DMS79 (cell line): ENCODE measurements at places on chromosomes 5 and 9.

GRCh38 chr5:120599576-120599975 lies 135.5 kb downstream of the PRR16 start:
- no peak for DNase-seq

GRCh38 chr5:67577424-67577823 lies 380.8 kb upstream of the CD180 start:
- DNase-seq = peak; percentile 70

GRCh38 chr5:86979811-86980411 lies 287.8 kb upstream of the RASA1 start:
- no peak for DNase-seq

DNA sequence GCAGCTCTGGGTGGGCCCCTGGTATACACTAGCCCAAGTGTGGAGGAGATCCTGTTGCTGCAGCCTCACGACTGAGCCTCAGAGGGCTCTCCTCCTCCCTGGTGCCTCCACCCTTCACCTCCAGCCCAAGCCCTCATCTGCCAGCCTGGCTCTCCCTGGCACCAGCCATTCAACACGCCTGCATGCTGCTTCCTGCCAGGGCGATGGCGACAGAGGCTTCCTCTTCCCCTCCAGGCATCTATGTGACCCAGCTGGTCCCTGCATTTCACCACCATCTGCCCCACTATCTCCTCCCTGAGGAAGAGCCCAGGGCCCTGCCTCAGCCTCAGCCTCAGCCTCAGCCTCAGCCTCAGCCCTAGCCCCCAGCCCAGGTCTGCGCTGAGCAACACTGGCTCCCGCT lies 54.8 kb upstream of the ANGPTL2 start:
- no peak for DNase-seq

DNA sequence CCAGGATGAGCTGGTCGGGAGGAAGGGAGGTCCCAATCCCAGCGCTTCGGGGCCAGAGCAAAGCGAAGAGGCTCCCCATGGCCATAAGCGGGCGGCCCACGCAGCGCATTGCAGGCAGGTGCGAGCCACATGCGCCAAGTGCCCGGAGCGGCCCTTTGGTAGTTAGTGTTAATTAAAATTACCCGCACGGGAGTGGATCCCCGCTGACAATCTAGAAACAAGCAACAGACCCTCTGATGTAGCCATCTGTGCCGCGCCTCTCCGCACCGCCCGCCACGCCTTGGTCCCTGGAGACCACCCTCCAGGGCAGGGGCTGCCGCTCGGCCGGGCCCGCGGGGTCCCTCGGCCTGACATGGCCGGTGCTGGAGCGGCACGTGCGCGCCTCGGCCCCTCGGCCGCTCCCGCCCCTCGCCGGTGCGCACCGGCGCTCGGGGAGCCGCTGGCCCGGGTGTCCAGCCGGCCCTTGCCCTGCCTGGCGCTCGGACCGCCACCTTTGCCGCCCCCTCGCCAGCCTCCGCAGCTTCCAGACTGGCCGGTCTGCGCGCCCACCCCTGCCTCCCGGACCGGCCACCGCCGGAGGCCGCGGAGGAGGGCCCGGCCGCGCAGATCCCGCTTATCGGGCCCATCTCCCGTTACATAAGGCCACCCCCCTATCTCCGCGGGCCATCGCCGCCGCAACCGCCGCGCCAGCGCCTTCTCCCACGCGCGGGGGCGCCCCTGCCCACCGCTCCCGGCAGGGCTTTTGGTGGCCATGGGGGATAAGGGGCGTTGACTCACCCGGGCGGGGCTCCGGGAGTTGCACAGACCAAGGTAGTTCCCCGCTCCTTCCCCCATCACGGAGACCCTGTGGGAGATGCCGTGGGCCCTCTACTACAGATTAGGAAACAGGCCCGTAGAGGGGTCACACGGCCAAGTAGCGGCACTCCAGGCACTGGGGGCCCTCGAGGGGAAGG lies 1.9 kb upstream of the IL13 start:
- no peak for DNase-seq

GRCh38 chr5:176734756-176735342 lies 75.5 kb upstream of the UNC5A start:
- DNase-seq = no peak

DNA sequence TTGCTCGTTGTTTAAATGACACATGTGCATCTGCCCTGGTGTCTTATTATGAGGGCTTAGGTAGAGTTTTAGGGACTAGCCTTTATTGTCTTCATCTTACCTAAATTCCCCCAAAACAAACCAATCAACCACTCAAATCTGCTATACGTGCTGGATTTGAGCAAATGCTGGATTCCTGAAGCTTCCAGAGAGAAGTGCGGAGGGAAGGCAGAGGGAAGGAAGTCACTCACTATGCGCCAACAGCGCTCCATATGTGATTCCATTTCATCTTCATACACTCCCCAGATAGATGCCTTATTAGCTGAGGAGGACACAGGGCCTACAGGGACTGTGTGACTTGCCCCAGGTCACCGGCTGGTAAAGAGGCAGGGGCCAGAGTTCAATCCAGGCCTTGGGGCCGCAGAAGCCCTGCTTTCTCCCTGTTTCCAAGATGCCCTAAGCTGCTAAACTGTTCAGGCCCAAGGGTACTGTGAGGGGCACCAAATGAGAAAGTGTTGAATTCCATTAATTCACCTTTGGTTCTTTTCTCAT lies 63.5 kb downstream of the OTULIN start:
- no peak for DNase-seq

DNA sequence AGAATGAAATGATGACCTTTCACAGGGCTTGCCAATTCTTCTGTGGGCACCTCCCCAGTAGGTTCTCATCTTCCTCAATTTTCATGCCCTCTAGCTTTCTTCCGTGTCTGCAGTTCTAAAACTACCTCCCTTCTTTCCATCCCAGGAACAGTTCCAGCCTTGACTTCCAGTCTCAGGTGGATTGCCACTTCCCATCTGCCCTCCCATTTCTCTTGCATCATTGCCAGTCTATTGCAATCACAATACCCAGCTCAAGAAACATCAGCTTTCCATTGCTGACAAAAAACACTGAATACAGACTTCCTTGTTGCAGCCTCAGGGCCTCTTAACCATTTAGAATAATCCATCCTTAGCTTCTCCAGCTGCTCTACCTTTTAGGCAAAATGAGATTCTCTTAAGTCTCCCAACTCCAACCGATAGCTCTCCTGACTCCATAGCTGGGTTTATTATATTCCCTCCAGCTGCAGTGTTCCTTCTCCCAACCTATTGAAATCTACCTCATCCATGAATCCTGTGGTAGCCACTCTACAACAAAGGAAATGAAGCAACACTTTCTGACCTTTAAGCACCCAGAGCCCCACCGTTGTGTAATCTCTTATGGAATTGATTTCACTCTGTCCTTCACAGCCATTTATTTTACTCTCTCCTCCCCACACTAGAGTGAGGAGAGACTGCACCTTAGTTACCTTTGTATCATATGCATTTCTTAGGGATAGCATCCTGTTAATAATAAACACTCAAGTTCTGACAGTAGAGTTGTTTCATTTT lies 75.6 kb upstream of the PCA3 start:
- peak; percentile 37 for DNase-seq

- no peak for DNase-seq
Measured at GRCh38 chr9:93116072-93116961, 17.7 kb downstream of the NINJ1 start.

DNA sequence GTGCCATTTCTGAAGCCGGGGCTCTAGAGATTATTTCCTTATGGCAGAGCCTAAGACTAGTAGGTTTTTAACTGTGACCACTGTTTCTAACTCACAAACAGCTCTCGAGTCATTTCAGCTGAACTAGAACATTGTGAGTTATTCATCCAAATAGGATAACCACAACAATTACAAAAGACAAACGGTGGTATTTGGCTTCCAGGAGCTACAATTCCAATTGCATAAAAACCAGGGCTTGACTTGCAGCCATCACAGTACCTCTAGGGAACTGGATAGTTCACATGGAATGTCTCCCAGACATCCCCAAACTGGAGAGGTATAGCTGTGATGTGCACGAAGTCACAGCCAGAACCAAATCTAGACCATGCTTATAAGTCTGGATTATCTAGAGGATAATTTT lies 224.8 kb downstream of the FAM114A2 start:
- DNase-seq = no peak

DNA sequence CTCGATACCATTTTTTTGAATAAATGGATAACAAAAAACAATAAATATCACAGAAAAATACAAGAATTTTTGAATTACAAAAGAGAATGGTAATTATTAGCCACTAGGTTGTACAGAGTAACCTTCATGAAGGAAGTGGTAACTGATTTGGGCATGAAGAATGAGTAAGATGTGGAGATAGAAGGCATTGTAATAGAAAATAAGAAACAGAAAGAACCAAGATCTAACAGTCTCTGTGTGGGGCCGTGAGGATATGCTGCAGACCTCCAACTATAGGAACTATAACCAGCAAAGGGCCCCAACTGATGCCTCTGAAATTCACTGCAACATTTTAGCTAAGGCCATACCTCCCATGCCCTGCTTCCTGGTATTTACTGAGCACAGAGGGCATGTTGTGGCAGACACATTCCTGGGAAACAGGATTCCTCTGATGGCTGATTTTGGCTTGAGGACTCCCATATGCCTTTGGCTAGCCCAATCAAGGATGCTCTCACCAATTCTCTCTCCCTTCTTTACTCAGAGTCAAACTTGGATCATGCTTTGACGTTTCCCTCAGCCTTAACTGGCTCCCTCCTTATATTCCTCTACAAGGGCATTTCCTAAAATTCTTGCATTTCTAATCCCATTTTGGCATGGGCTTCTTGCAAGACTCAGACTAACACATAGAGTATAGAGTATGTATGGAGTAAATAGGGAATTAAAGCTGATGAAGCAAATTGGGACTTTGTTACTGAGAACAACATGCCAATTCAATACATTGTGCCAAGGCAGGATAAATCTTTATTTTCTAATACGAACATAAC lies 208.9 kb downstream of the PDE4D start:
- no peak for DNase-seq

DNA sequence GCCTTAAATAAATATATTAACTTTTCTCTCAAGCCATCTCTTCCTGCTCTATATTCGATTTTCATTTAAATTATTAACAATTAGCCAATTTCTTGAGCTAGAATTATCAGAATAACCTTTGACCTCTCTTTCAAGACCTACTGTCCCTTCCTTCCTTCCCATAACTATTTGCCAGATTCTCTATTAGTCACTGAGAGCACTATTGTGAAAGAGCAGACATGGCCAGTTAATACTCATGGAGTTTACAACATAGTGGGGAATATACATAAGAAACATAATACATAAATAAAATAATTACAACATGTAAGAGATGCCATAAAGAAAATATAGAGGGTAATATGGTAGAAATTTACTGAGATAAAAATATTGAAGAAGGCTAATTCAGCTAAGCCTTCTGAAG lies 72.1 kb upstream of the CHD1 start:
- DNase-seq = no peak

GRCh38 chr9:102506406-102506805 lies 488.7 kb upstream of the CYLC2 start:
- no peak for DNase-seq
